Ecto neural progenitor cell (in vitro differentiated cells): ENCODE measurements at places on chromosomes 2 and 18.

DNA sequence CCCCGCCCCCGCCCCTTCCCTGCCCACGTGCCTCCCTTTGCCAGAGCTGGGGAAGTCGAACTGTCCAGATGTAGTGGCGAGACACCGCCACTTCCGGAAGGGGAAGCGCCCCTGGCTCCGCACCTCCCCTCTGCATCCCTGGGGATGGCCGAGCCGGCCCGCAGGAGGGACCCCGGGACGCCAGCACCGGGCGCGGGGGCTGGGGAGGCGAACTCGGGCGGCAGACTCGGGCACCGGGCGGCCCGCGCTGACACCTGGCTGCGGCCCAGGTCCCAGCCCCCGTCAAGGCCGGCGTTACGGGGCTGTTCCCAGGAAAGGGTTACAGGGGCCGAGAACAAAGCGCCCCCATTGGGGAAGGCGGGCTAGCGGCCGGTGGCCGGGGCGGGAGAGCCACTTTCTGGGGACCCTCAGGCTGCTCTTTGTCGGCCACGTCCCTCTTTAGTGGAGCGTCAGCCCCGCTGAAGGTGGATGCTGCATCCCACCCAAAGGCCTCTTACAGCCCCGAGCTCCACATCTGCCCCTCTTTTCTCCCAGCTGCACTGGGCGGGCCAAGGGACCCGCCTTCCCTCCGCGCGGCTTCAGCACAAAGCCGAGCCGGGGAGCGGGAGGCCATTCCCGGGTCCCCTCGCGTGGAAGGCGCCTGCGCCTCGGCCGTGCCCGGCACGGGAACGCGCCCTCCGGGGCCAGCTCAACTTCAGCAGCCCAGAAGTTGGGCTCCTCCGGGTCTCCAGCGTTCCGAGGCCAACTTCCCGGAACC lies 1.3 kb downstream of the SDC1 start:
- DNase-seq: peak; percentile 77

DNA sequence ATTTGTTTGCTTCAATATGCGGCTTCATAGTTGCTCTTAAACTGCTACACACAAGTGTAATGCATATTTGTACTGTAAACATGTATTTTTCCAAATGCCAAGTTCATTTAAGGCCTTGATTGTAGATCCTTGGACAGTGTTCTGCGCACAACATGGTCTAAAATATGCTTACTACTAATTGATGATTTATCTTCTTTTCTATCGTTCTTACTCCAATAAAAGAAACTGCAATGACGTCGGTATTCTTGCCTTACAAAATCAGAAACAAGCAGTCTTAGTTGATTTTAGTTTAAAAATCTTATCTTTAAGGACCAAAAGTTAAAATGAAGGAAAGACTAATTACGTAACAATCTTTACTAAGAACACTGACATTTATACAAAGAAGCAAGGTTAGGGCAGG lies 224.3 kb upstream of the SMAD7 start:
- DNase-seq: no peak

DNA sequence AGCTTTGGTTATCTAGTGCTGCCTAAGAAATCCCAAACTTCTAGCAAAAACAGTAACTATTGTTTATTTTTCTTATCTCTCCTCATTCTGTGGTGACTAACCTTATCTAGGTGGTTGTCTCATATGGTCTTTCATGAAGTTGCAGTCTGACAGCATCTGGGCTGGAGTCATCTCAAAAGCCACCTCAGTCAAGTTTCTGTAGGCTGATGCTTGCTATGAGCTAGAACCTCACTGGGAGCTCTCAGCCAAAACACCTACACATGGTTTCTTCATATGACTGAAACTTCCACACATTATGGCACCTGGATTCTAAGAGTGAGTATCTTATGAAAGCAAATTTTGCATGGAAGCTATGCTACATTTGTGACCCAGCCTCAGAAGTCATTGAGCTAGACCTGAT lies 596.4 kb upstream of the VRK2 start:
- no peak for DNase-seq

GRCh38 chr2:95061601-95062183 lies 36.2 kb downstream of the MAL start:
- DNase-seq: no peak

GRCh38 chr2:3223080-3223923 lies 154.3 kb downstream of the EIPR1 start:
- no peak for DNase-seq

DNA sequence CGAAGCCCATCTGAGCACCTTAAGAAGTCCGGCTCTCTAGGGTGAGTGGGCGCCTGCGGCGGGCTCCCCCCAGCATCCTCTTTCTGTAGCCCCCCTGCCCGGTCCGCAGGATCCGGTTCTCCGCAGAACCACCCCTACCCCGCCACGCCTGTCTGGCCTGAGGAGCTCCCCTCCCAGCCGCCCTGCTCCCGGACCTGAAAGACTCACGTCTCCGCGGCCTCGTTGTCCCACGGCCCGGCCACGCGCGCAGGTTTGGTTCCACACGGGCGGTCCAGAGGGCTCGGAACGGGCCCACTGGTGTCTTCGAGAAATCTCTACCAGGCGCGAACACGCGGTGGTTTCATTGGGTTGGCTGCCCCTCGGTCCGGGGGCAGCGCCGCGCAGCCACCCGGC lies 237 bp downstream of the SLC39A6 start:
- no peak for DNase-seq

DNA sequence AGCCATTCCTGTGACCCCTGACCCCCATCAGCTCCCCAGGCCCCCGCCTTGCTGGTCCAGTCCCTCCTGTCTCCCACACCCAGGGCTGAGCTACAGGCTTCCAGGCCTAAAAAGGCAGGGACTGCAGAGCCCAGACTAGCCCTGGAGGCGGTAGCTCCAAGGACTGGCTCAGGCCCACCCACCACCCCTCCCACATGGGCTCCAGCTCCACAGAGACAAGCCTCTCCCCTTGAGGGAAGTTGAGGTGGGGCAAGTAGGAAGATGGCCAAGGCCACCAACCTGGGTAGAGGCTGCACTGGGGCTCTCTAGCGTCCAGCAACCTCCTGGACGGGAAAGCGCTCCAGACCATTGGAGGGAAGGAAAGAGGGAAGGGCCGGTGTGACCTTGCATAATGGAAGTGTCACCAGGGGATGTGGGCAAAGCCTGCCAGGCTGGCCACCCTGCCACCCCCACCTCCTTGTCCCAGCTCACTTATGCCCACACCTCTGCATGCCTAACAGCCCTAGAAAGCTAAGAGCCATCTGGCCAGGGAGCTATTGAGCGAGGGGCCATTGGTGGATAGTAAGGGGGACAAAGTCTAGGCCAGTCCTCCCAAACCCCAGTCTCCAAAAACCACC lies 63.1 kb downstream of the TNS1 start:
- no peak for DNase-seq

- no peak for DNase-seq
These were observed 268.4 kb downstream of the ATAD2B start for GRCh38 chr2:23658466-23658942.

- DNase-seq: no peak
These were observed 34.0 kb downstream of the LBH start for GRCh38 chr2:30265052-30266015.

- no peak for DNase-seq
These were observed 69.4 kb upstream of the TTC27 start for GRCh38 chr2:32558492-32558891.

DNA sequence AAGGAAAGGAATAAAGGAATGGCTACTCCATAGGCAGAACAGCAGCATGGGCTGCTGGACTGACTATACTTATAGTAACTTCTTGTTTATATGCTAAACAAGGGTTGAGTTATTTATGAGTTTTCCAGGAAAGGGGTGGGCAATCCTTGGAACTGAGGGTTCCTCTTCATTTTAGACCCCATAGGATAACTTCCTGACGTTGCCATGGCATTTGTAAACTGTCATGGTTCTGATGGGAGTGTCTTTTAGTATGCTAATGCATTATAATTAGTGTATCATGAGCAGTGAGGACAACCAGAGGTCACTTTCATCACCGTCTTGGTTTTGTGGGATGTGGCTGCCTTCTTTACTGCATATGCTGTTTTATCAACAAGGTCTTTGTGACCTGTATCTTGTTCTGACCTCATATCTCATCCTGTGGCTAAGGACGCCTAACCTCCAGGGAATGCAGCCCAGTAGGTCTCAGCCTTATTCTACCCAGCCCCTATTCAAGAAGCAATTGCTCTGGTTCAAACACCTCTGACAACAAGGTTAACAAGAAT lies 98.6 kb upstream of the CABLES1 start:
- no peak for DNase-seq
